CD8-positive, alpha-beta memory T cell (primary cell): ENCODE measurements at places on chromosomes 2 and 18.

GRCh38 chr2:185381631-185382030, 357.0 kb upstream of the FSIP2 start:
- H3K27ac ChIP-seq: no peak overlapping the region
- no peaks in the 10 kb centered on the region for H3K36me3 ChIP-seq
- H3K4me3 ChIP-seq: no peak overlapping the region
- no peak for DNase-seq

GRCh38 chr2:127012868-127013267, 94.1 kb downstream of the BIN1 start:
- H3K36me3 ChIP-seq: no peaks in the 10 kb centered on the region
- DNase-seq: no peak
- H3K27ac ChIP-seq: no peak overlapping the region
- no peaks in the 10 kb centered on the region for H3K27me3 ChIP-seq
- H3K4me1 ChIP-seq: no peaks in the 10 kb centered on the region

- H3K36me3 ChIP-seq: no peaks in the 10 kb centered on the region
- H3K4me3 ChIP-seq: no peak overlapping the region
- H3K4me1 ChIP-seq: no peaks in the 10 kb centered on the region
- H3K27ac ChIP-seq: no peak overlapping the region
Measured at GRCh38 chr2:85255813-85256594, 71.8 kb downstream of the TGOLN2 start.

- DNase-seq: no peak
- no peaks in the 10 kb centered on the region for H3K36me3 ChIP-seq
- no peak overlapping the region for H3K4me3 ChIP-seq
- H3K27me3 ChIP-seq: no peaks in the 10 kb centered on the region
Measured at GRCh38 chr18:79879566-79879965, 71.9 kb downstream of the SLC66A2 start.

- no peak for DNase-seq
- H3K27me3 ChIP-seq: peaks cover 4% of the 10 kb centered on the region
- H3K4me1 ChIP-seq: no peaks in the 10 kb centered on the region
- H3K36me3 ChIP-seq: no peaks in the 10 kb centered on the region
- H3K27ac ChIP-seq: no peak overlapping the region
Measured at GRCh38 chr2:240278661-240279060, 138.2 kb upstream of the OTOS start.

- H3K4me3 ChIP-seq: no peak overlapping the region
- H3K36me3 ChIP-seq: peaks cover 45% of the 10 kb centered on the region
- DNase-seq: no peak
- no peak overlapping the region for H3K27ac ChIP-seq
Measured at GRCh38 chr2:60764736-60765534, 8.9 kb downstream of the PAPOLG start.

GRCh38 chr18:60259052-60259681, 113.4 kb downstream of the MC4R start:
- H3K27me3 ChIP-seq: no peaks in the 10 kb centered on the region
- H3K36me3 ChIP-seq: no peaks in the 10 kb centered on the region
- no peak for DNase-seq
- no peaks in the 10 kb centered on the region for H3K4me1 ChIP-seq

- no peak for DNase-seq
- H3K27ac ChIP-seq: no peak overlapping the region
- no peaks in the 10 kb centered on the region for H3K36me3 ChIP-seq
- no peaks in the 10 kb centered on the region for H3K27me3 ChIP-seq
Measured at GRCh38 chr2:126754240-126755004, 98.5 kb downstream of the GYPC start.

DNA sequence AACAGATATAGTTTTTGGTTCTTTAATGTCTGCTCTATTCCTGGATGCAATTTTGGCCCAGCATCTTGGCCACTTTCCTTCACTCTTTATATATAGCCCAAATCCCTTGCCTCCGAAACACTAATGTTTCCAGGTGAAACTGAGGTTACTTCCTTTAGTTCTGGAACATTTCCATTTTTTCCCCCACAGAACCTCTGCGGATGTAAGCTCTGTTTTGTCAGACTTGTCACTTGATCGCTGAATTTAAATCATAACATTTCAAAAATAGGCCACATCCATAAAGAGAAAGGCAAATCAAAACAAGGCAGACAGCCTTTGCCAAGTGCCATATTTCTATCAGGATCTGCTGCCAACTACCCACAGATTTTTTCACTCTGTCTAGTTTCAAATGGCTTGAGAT, 115.1 kb downstream of the ANKRD44 start:
- peaks cover 86% of the 10 kb centered on the region for H3K4me1 ChIP-seq
- H3K27ac ChIP-seq: no peak overlapping the region
- no peaks in the 10 kb centered on the region for H3K36me3 ChIP-seq
- no peaks in the 10 kb centered on the region for H3K27me3 ChIP-seq
- peak overlapping the region; percentile 1 for H3K4me3 ChIP-seq

GRCh38 chr2:7771781-7772180, 854.6 kb downstream of the RNF144A start:
- H3K27ac ChIP-seq: no peak overlapping the region
- H3K36me3 ChIP-seq: no peaks in the 10 kb centered on the region
- no peak for DNase-seq
- peaks cover 12% of the 10 kb centered on the region for H3K4me1 ChIP-seq
- H3K4me3 ChIP-seq: no peak overlapping the region

DNA sequence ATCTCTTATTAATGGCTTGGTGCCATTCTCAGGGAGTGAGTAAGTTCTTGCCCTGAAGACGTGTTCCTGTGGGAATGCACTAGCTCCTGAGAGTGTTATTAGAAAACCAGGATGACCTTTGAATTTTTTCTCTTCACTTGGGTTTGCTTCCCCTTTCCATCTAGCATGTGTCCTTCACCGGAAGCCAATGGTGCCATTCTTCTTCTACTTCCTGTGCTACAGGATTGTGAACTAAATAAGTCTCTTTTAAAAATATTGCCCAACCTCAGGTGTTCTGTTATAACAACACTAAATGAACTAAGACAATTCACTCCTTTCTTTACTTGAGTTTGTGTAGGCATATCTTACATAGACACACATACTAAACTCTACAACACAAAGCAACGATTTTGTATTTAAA, 447.0 kb downstream of the SOX11 start:
- DNase-seq: no peak
- H3K27me3 ChIP-seq: no peaks in the 10 kb centered on the region
- no peaks in the 10 kb centered on the region for H3K4me1 ChIP-seq
- H3K4me3 ChIP-seq: no peak overlapping the region
- no peaks in the 10 kb centered on the region for H3K36me3 ChIP-seq

- H3K4me1 ChIP-seq: no peaks in the 10 kb centered on the region
- no peaks in the 10 kb centered on the region for H3K27me3 ChIP-seq
- H3K4me3 ChIP-seq: no peak overlapping the region
- DNase-seq: no peak
- H3K27ac ChIP-seq: no peak overlapping the region
Measured at GRCh38 chr18:48364146-48364545, 45.0 kb downstream of the ZBTB7C start.

DNA sequence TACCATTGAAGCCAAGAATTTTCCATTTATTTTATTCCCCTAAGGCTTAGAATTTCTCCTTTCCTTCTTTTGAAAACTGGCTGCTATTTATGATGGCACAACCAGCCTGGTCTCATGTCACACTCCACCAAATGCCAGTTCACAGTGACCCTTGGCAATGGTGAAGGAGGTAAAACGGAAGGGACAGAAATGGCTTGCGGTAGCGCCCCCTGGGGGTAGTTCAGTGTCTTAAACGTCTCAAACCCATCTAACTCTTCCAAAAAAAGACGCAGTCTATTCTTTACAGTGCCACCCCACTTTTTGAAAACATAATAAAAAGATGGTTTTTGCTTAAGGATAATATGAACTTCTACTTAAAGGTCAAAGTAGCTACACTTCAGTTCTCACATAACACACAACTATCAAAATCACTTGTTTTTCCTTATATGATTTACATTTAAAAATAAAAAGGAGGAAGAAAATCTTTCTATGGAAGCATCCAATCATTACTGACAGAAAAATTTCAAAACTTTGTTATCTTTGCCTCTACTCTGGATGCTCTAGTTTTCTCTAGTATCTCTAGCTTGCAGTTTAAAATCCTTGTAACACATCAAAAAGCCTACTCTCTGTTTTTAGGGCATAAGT, 28.0 kb downstream of the PNO1 start:
- no peak overlapping the region for H3K27ac ChIP-seq
- no peak overlapping the region for H3K4me3 ChIP-seq
- H3K27me3 ChIP-seq: no peaks in the 10 kb centered on the region
- H3K4me1 ChIP-seq: peaks cover 14% of the 10 kb centered on the region
- H3K36me3 ChIP-seq: peaks cover 10% of the 10 kb centered on the region

DNA sequence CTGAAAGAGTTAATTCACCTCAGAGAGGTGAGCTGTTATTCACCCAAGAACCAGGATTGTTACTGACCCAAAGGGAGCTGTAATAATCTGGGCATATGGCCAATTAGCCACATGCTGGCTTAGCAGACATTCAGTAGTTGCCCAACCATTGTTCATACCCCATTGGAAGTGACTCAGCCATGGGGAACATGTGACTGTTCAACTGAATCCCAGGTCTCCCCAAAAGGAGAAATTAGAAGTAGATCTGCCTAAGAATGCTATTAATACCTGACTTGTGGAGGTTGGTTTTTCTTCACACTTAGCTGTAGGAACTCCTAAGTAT, 272.6 kb upstream of the UBE2E3 start:
- H3K27me3 ChIP-seq: no peaks in the 10 kb centered on the region
- no peak overlapping the region for H3K27ac ChIP-seq
- H3K4me1 ChIP-seq: no peaks in the 10 kb centered on the region
- no peak overlapping the region for H3K4me3 ChIP-seq

- peaks cover 7% of the 10 kb centered on the region for H3K4me1 ChIP-seq
- H3K27ac ChIP-seq: no peak overlapping the region
- H3K27me3 ChIP-seq: no peaks in the 10 kb centered on the region
- no peak overlapping the region for H3K4me3 ChIP-seq
- H3K36me3 ChIP-seq: no peaks in the 10 kb centered on the region
Measured at GRCh38 chr2:85680707-85681371, 12.8 kb upstream of the SFTPB start.

DNA sequence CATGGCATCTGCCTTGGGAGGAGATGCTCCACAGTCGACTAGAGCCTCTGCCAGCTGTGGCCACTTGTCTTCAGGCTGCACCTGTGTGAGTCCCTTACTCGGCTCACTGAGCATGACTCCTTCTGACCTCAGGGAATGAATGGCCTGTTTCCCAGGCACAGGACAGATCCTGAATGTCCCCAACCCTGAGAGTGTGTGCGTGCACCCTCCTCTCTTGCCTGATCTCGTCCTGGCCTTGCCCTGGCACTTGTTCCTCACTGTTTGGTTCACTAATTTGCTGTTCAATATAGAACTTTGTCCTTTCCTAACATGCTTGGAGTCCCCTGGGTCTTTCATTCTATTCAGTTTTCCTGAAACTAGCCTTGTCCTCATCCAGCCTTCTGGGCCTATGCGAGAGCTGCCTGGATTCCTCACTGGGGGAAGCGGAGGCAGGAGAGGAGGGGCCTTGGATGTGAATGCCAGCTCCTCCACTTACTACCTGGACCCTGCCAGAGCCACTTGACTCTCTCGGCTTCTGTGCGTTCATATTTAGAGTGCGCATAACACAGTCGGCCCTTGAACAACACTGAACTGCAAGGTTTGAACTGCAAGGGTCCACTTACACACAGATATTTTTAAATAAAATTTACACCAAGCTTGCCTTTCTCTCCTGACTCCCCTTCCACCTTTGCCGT, 184.8 kb downstream of the ACKR3 start:
- no peaks in the 10 kb centered on the region for H3K4me1 ChIP-seq
- no peak overlapping the region for H3K4me3 ChIP-seq
- H3K27me3 ChIP-seq: no peaks in the 10 kb centered on the region
- H3K27ac ChIP-seq: no peak overlapping the region

DNA sequence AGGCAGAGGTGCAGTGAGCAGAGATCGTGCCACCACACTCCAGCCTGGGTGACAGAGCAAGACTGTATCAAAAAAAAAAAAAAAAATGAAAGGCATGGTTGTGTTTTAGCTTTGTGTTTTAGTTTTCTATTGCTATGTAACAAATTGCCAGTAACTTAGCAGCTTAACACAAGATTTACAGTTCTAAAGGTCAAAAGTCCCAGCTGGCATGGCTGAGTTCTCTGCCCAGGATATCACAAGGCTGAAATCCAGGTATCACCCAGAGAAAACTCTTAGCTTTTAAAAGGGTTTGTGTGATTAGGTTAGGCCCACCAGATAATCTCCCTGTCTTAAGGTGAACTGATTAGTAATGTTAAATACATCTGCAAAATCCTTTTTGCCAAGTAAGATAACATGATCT, 107.7 kb upstream of the YPEL5 start:
- no peak overlapping the region for H3K27ac ChIP-seq
- no peaks in the 10 kb centered on the region for H3K36me3 ChIP-seq
- no peak for DNase-seq
- H3K4me3 ChIP-seq: no peak overlapping the region
